Activated CD4-positive, alpha-beta T cell treated with anti-CD3 and anti-CD28 coated beads, Interleukin-2, Interleukin-6, amounts not matched to agents 100 ng/mL and 50 ng/mL, durations not matched to agents 16 hours and 8 hours (primary cell): ENCODE measurements at places on chromosomes 2 and 18.
A peak's percentile ranks its signal among the peaks of the same experiment; 100 is the strongest.

GRCh38 chr2:9663008-9663879, 32.4 kb upstream of the YWHAQ start:
- DNase-seq: peak; percentile 21

DNA sequence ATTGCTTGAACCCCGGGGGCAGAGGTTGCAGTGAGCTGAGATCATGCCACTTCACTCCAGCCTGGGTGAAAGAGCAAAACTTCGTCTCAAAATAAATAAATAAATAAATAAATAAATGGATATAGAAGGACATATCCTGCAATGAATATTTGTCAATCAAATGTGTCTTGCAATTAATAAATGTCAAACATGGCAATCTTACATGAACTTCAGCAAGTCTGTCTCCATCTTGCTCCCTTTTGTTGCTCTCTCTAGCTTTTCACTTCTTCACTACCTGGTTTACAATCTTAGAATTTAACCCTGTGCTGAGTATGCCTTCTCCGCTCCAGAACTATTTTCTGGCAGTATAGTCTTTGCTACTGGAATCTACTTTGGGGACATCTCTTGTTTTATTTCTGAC, 3.3 kb upstream of the YES1 start:
- DNase-seq: no peak

GRCh38 chr2:61832183-61832841, 21.5 kb downstream of the FAM161A start:
- no peak for DNase-seq

- no peak for DNase-seq
Measured at GRCh38 chr18:35775887-35776286, 194.3 kb downstream of the GALNT1 start.

GRCh38 chr18:26503382-26503781, 45.0 kb downstream of the KCTD1 start:
- DNase-seq: no peak

GRCh38 chr2:28752631-28753376, 1.2 kb downstream of the PPP1CB start:
- no peak for DNase-seq

GRCh38 chr2:1156531-1156930, 205.9 kb downstream of the SNTG2 start:
- no peak for DNase-seq

DNA sequence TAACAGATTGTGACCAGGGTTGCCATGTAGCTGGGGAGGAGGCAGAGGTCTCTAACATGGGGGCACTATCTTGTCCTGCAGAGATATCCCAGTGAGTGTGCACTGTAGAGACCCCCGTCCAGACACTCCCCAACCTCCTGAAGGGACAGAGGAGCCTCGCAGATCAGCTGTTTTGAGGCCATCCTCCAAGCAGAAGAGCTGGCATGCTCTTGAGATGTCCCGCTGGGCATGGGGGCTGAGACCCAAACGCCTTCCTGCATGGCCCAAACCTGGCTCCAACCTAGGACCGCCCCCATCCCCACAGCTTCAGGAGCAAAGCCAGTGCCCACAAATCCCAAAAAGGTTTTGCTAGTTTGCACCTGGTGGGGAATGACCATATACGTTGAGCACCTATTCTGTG, 2.7 kb upstream of the SLC66A3 start:
- no peak for DNase-seq

DNA sequence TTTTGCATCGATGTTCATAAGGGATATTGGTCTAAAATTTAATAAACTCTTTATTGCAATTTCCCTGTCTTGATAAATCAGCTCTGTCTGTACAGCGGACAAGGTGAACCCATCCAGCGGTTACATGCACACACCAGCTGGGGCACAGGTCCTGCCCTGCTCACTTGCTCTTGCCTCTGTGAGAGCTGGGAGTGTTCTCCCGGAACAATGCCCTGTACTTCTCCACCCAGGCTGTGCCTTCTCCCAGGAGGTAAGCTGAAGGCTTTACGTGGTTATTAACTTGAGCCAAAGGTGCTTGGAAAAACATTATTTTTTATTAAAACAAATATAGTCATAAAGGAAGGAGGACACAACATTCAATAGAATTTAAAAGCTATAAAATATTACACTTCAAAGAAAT, 117.6 kb downstream of the ALPK2 start:
- no peak for DNase-seq

- no peak for DNase-seq
Measured at GRCh38 chr18:63155910-63156773, 163.4 kb downstream of the BCL2 start.
